ENCODE measurements at places on chromosomes 3 and 15. TPM values are rescaled to one million over a fixed set of nuclear protein-coding genes. Genes with fewer than 3 reads are reported as not detected.
A peak's percentile ranks its signal among the peaks of the same experiment; 100 is the strongest.

GRCh38 chr3:8530581-8530980 is 29.0 kb downstream of the LMCD1 start:
- no peak for DNase-seq

DNA sequence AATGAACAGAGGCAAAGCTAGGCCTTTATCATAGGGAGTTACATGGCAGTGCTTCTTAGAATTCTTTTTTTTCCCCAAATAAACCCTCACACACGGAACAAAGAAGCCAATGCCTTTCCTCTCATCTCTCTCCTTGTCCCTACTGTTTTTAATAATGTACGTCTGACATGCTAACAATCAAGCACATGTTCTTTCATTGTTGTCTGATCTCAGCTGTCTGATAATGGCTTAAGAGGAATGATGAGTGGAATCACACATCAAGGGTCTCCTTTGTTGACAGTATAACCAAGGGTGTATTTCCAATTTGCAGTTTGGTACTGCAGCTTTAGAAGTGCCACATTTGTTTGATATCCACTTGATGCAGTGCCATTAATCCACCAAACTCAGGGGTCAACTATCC is 34.8 kb upstream of the EPHA3 start:
- no peak for DNase-seq

- no peak for DNase-seq
Measured at GRCh38 chr15:32723171-32723948, 5.6 kb downstream of the GREM1 start.

GRCh38 chr3:13047296-13048165 is 25.7 kb downstream of the IQSEC1 start:
- DNase-seq: peak; percentile 15

DNA sequence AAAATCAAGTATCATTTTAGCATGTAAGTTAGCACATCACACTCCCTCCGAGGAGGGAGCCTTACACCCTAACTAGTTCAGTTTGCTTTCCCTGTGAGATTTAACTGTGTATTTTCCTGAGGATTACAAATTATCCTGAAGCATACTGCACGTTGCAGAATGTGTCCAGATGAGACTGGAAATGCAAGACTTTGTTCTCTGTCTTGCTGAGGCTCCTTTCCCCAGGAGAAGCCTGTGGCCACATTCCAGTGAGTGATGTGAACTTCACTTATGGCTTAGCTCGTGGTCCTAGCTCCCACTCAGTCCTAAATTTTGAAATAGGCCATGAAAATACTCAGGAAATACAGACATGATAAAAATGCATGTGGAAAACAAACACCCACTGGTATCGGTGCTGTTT is 23.7 kb downstream of the PDZRN3 start:
- no peak for DNase-seq

DNA sequence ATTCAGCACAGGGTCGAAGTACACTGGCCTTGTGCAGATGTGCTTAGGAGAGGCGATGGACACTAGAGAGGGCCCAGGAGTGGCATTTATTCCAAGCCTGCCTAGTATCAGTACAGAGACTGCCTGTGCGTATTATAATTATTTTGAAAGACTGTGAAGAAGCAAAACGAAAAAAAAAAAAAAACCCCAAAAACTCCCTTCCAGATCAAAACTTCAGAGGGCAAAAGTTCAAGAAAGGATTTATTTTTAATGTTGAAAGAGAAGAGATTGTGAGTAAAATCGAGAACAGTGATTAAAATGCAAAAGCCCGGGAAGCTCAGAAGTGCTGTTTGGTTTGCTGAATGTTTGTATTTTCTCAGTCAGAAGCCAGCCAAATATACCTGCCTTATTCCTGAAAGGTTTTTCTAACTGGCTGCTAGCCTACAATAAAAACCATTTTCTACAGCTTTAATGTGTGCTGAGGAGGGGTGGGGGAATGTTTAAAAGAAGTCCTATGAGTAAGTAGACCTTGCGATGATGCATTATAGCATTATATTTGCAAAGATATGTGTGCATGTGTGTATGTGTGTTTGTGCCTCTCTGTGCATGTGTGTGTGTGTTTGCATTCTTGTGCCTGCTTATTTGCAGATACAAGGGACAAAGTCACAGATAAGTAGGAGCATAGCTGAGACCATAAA is 19.3 kb upstream of the LZTFL1 start:
- DNase-seq: no peak

The TRPM1 gene
- not detected for polyA plus RNA-seq

- no peak for DNase-seq
Measured at GRCh38 chr3:156513619-156514018, 41.3 kb downstream of the SSR3 start.

DNA sequence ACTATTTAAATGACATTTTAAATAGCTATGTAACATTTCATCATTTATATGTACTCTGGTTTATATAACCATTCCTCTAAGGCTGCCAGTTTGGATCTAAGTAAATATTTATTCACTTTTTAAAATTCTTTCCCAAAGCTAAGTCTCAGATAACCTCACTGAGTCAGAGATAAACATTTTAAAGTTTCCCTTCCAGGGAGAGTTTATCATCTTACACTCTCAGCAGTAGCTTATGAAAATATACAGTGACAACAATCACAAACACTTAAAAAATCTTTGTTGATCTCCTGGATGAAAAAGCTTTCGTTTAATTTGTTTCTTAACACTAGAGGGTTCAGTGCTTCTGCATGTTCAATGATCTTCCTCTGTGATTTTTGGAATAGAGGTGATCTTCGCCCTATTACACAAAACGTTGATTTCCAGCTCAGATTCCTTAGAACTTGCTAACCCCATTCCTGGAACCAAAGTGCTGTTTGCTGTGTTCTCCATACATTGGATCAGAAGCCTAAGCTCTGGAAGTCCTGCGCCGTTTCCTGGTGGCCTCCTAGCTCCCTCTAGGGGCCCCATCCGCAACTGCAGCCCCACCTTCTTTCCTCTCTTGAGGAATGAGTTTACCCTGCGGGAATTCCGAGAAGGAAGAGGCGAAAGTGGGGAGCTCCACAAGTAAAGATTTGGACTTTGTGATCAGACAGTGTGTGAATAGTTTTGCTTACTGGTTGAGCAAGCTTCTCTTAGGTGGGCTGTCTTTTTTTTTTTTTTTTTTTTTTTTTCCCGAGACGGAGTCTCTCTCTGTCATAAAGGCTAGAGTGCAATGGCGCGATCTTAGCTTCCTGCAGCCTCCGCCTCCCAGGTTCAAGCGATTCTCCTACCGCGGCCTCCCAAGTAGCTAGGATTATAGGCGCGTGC is 29.3 kb upstream of the SACM1L start:
- peak; percentile 27 for DNase-seq

GRCh38 chr15:88864861-88865497 is 30.4 kb downstream of the HAPLN3 start:
- no peak for DNase-seq

GRCh38 chr15:98649472-98650416 is 1.4 kb downstream of the IGF1R start:
- DNase-seq: peak; percentile 25

DNA sequence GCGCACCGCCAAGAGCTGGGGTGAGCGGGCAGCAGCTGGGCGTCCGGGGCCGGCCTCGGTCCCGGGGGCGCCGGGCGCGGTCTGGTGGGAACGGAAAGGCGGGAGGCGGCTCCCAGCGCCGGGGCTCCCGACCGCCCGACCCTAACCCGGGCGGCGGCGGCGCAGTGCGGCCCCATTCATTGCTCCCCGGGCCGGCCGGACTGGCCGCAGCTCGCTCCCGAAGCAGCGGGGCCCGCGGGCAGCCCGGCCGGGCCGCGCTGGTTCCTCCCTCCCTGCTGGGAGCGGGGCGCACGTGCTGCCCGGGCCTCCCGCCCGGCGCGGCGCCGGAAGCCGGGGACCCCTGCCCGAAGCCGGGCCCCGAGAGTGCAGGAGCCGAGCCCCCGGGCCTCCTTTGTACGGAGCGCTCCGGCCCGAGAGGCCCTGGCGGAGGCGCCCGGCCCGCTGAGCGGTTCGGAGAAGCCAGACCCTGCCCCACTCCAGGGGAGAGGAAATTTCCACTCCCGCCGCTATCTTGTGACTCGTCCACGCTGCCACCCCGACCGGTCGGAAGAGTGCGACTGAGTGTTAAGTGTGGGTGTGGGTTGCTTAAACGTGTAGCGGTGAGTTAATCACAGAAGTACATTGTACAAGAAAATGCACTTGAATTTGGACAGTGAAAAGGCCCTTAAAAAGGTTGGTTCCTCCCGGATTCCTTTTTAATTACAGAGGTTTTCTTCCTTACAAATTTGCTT is 613 bp downstream of the ATP1B3 start:
- peak; percentile 58 for DNase-seq

The TIGIT gene
- 246 TPM for polyA plus RNA-seq

The CYP1A2 gene
- polyA plus RNA-seq: not detected

GRCh38 chr15:63858881-63859280 is 25.1 kb upstream of the HERC1 start:
- DNase-seq: peak; percentile 44

The ABTB1 gene
- polyA plus RNA-seq: 120 TPM

Measured in CD4-positive, CD25-positive, alpha-beta regulatory T cell (primary cell).